ENCODE measurements at places on chromosomes 7 and 10. TPM values are rescaled to one million over a fixed set of nuclear protein-coding genes. Genes with fewer than 3 reads are reported as not detected.

Gene FAM237B
- total RNA-seq = not detected

GRCh38 chr7:92881091-92881485, 44.7 kb upstream of the CDK6 start:
- no peaks in the 10 kb centered on the region for H3K27me3 ChIP-seq
- no peak overlapping the region for H3K4me3 ChIP-seq
- no peak overlapping the region for H3K27ac ChIP-seq
- no peaks in the 10 kb centered on the region for H3K36me3 ChIP-seq

GRCh38 chr10:35306852-35307251, 29.5 kb upstream of the CCNY start:
- peak overlapping the region; percentile 30 for H3K4me3 ChIP-seq
- DNase-seq = peak; percentile 32
- no peaks in the 10 kb centered on the region for H3K27me3 ChIP-seq

GRCh38 chr7:128744366-128744905, 5.3 kb downstream of the CALU start:
- peaks cover 73% of the 10 kb centered on the region for H3K4me1 ChIP-seq
- H3K27me3 ChIP-seq = peaks cover 3% of the 10 kb centered on the region
- H3K27ac ChIP-seq = no peak overlapping the region
- no peak for DNase-seq

GRCh38 chr7:82745117-82745516, 301.5 kb upstream of the CACNA2D1 start:
- no peak overlapping the region for H3K27ac ChIP-seq
- no peaks in the 10 kb centered on the region for H3K27me3 ChIP-seq
- no peaks in the 10 kb centered on the region for H3K36me3 ChIP-seq

GRCh38 chr10:132199854-132200311, 13.1 kb downstream of the DPYSL4 start:
- no peak overlapping the region for H3K27ac ChIP-seq
- no peaks in the 10 kb centered on the region for H3K36me3 ChIP-seq
- H3K4me3 ChIP-seq = no peak overlapping the region
- no peak for DNase-seq
